HT-29 (cell line): ENCODE measurements at places on chromosomes 3 and 15.
A peak's percentile ranks its signal among the peaks of the same experiment; 100 is the strongest.

DNA sequence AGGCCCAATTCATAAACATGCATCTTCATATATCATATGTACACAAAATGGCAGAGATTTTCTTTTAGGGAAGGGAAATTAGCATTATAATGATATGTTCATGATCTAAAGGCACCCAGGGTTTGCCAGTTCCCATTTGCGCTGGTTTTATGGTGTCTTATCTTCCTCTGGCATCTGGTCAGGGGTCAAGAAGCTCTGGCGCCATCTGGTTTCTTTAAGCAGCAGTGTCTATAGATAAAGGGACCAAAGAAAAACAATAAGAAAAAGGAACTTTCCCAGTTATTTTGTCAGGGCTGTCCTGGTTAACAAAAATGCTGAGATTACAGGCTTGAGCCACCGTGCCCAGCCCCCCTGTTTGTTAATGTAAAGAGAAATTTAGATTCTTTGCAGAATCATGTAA, 3.3 kb upstream of the DCP1A start:
- peak; percentile 64 for DNase-seq

GRCh38 chr3:13262493-13263211, 157.5 kb downstream of the NUP210 start:
- no peak for DNase-seq

GRCh38 chr3:107589454-107589853, 66.7 kb downstream of the BBX start:
- no peak for DNase-seq

DNA sequence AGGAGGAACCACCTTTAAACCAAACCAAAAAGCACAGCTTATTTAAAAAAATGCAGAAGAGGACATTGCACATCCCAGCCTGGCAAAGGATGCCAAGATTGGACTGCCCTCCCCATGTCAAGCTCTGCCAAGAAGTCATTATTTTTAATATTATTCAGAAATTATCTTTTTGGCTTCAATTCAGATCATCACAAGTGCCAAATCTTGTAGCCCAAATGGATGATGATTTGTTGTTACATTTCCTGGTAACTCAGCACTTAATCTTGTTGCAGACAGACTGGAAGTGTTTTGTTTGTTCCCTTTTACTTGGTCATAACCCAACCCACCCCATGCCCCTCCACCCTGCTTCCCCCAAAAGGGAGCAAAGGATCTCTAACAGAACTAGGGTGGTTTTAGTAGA, 28.1 kb upstream of the LXN start:
- DNase-seq: no peak

DNA sequence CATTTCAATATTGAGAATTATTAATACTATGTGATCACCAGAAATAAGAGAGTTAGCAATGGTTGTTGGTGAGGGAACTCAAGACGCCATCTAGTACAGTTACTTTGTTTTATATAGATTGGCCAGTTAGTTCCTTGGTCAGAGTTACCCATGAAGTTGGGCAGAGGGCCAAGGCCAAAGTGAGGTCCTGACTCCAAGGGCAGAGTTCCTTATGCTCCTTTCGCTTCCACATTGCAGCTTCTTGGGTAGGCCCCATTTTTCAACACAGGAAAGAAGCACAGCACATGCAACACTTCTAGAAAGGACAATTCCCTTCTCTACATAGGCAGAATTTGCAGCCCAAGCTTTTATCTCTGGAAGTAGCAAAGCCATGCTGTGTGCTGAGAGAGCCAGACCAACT, 178.6 kb downstream of the KCNAB1 start:
- DNase-seq: no peak
